ENCODE measurements at places on chromosomes 11 and 22.

GRCh38 chr11:67227726-67228125 is 38.5 kb upstream of the GRK2 start:
- H3K4me1 ChIP-seq = no peaks in the 10 kb centered on the region
- H3K4me3 ChIP-seq = no peak overlapping the region
- DNase-seq = no peak
- H3K36me3 ChIP-seq = no peaks in the 10 kb centered on the region
- no peaks in the 10 kb centered on the region for H3K27me3 ChIP-seq
- no peak overlapping the region for H3K27ac ChIP-seq

GRCh38 chr11:76665172-76665571 is 5.4 kb downstream of the LRRC32 start:
- H3K4me3 ChIP-seq = no peak overlapping the region
- H3K27ac ChIP-seq = peak overlapping the region; percentile 47
- H3K4me1 ChIP-seq = no peaks in the 10 kb centered on the region
- no peaks in the 10 kb centered on the region for H3K36me3 ChIP-seq

DNA sequence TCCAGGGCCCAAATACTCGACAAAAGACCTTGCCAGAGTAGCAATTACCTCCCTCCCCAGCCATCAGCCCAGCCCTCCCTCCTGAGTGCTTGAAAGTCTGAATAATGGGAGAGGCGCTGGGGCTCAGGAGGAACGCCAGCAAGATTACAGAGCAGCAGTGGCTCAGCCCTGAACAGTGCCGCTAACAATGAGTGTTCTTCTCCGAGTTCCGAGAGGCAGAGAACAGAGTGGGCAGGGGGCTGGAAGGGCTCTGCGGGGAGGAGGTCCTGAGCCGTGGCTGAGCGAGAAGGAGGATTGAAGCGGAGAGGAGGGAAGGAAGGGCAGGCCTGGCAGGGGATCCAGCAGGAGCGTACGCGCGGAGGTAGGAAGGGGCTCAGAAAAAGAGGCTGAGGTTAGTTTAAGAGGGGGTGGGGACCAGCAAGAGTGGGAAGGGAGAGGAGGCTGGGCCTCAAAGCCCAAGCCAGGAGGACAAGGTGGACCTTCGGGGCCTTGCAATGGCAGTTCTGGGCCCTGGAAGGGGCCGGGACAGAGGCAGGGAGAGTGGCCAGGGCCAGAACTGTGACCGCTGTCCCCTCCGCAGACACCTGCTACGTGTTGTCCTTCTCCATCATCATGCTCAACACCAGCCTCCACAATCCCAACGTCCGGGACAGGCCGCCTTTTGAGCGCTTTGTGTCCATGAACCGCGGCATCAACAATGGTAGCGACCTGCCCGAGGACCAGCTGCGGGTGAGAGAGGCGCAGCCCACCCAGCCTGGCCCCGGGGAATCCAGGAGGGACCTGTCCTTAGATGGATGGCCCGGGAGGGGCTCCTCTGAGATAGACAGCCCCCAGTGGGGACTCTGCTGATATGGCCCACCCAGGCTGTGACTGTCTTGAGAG is 20.6 kb downstream of the CYTH4 start:
- no peak overlapping the region for H3K27ac ChIP-seq
- H3K27me3 ChIP-seq = no peaks in the 10 kb centered on the region
- no peaks in the 10 kb centered on the region for H3K36me3 ChIP-seq
- no peak for DNase-seq

DNA sequence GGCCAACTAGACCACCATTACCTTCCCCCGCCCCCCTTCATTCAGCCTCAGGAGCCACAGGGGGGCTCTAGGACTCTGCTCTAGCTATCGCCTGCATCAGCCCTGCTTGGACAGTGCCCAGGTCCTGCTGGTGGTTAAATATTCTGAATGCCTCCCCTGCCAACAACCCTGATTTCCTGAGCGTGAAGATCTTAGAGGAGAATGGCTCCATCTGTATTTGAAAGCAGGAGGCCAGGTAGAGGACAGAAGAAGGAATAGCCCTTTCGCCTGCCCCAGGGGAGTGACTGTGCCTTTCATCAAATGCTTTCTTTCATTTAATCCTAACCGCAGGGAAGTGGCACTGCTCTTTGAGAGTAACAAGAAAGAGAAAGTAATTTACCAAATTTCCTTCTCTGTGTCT is 69.2 kb downstream of the ISX start:
- no peaks in the 10 kb centered on the region for H3K27me3 ChIP-seq
- no peak overlapping the region for H3K27ac ChIP-seq
- H3K4me3 ChIP-seq = no peak overlapping the region
- DNase-seq = no peak
- H3K4me1 ChIP-seq = no peaks in the 10 kb centered on the region
- H3K36me3 ChIP-seq = no peaks in the 10 kb centered on the region

GRCh38 chr11:110130642-110131238 is 37.5 kb downstream of the ZC3H12C start:
- H3K4me1 ChIP-seq = no peaks in the 10 kb centered on the region
- H3K27ac ChIP-seq = no peak overlapping the region
- no peaks in the 10 kb centered on the region for H3K27me3 ChIP-seq
- H3K36me3 ChIP-seq = no peaks in the 10 kb centered on the region

DNA sequence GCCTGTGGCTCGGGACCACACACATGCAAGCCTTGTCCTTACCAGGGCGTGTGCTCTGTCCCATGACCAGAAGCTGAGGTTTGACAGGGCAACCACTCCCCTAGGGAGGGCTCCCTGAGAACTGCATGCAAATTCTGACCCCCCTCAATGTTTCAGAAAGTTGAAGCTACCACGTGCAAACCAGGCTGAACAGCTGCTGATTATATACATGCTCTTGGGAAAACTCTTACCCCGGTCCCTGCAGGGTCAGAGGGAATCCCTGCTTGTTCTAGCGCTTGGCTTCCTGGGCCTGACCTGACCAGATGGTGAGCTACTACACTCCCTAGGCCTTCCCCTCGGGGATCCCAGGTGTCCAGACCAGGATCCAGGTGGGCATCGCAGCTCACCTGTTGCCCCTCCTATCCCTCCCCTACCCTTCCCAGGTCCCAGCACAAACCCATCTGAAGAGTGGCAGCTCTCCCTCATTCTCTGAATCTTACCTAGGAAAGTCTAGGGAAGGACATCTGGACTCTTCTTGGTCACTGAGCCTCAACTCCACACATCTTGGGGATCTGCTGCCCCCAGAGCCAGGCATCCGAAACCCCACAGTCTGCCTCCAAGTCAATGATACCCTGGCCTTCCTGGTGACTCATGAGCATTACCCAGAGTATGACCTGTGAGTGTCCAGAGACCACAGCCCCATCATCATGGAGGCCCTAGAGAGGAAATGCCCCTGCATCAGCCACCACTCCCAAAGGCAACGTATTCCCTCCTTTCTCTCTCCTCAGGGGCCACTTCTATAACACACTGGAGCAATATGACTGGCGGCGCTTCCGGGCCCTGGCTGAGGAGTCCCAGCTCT is 61.5 kb downstream of the BTG4 start:
- H3K27ac ChIP-seq = no peak overlapping the region
- no peaks in the 10 kb centered on the region for H3K36me3 ChIP-seq
- no peaks in the 10 kb centered on the region for H3K27me3 ChIP-seq

DNA sequence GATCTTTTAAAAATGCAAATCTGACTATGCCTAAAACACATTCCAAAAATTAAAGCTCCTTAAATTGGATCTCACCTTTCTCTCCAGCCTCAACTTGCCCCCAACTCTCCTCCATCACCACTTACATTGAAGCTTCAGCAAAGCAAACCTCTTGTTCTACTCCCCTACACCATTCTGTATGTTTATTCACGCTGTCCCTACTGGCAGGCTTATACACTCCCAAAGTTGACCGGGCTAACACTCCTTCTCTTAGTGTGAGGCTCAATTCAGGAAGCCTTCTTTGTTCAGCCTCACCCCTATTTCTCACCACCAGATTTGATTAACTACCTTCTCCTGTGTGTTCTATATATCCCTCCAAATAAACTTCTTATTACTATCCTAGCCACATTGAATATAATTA is 1.8 kb upstream of the GDPD4 start:
- H3K27me3 ChIP-seq = no peaks in the 10 kb centered on the region
- no peaks in the 10 kb centered on the region for H3K36me3 ChIP-seq
- DNase-seq = no peak
- no peaks in the 10 kb centered on the region for H3K4me1 ChIP-seq
- no peak overlapping the region for H3K4me3 ChIP-seq

- peak overlapping the region; percentile 33 for H3K27ac ChIP-seq
- no peak overlapping the region for H3K4me3 ChIP-seq
- H3K27me3 ChIP-seq = no peaks in the 10 kb centered on the region
- H3K36me3 ChIP-seq = no peaks in the 10 kb centered on the region
- peak; percentile 37 for DNase-seq
- peaks cover 30% of the 10 kb centered on the region for H3K4me1 ChIP-seq
These were observed 56.9 kb upstream of the CSNK2A3 start for GRCh38 chr11:11409901-11410300.

- no peak overlapping the region for H3K27ac ChIP-seq
- H3K4me1 ChIP-seq = no peaks in the 10 kb centered on the region
- no peaks in the 10 kb centered on the region for H3K36me3 ChIP-seq
- H3K27me3 ChIP-seq = no peaks in the 10 kb centered on the region
- no peak for DNase-seq
These were observed 24.3 kb downstream of the NEU3 start for GRCh38 chr11:75013051-75013450.

GRCh38 chr11:117009905-117010605 is 88.2 kb downstream of the SIK3 start:
- DNase-seq = no peak
- H3K36me3 ChIP-seq = no peaks in the 10 kb centered on the region
- H3K27me3 ChIP-seq = no peaks in the 10 kb centered on the region
- no peaks in the 10 kb centered on the region for H3K4me1 ChIP-seq

- no peak for DNase-seq
- H3K4me1 ChIP-seq = no peaks in the 10 kb centered on the region
- no peaks in the 10 kb centered on the region for H3K27me3 ChIP-seq
These were observed 39.9 kb upstream of the CD5 start for GRCh38 chr11:61062181-61062930.

GRCh38 chr11:329886-330253 is 9.2 kb upstream of the IFITM3 start:
- no peak overlapping the region for H3K4me3 ChIP-seq
- no peak overlapping the region for H3K27ac ChIP-seq
- DNase-seq = no peak
- peaks cover 5% of the 10 kb centered on the region for H3K4me1 ChIP-seq
- H3K36me3 ChIP-seq = no peaks in the 10 kb centered on the region

DNA sequence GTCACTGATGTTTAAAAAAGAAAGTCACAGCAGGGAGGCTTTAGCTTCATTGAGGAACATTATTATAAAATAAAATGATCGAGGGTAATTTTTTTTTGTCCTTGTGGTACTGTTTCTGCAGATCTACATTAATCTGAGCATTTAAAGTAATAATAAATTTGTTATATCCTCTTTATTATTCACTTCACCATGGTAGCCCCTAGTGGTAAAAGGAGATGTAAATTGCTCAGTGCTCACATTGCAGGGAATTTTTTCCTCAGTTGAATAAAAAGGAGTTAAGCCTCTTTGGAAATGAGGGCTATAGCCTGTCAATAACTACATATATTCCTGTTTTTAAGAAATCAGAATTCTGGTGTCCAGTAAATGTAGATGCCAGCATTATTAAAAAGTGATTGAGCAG is 99.7 kb upstream of the VPREB1 start:
- no peak overlapping the region for H3K27ac ChIP-seq
- no peaks in the 10 kb centered on the region for H3K4me1 ChIP-seq
- H3K36me3 ChIP-seq = no peaks in the 10 kb centered on the region

- no peaks in the 10 kb centered on the region for H3K36me3 ChIP-seq
- no peak overlapping the region for H3K27ac ChIP-seq
- no peak for DNase-seq
- no peaks in the 10 kb centered on the region for H3K4me1 ChIP-seq
- H3K4me3 ChIP-seq = no peak overlapping the region
These were observed 22.9 kb upstream of the ASPHD2 start for GRCh38 chr22:26406118-26406517.

All from uterus (tissue), 4 donors.